HFFc6 (cell line): ENCODE measurements at places on chromosomes 16 and 17. TPM values are rescaled to one million over a fixed set of nuclear protein-coding genes. Genes with fewer than 3 reads are reported as not detected.

GRCh38 chr17:36214918-36215317 is 4.1 kb downstream of the CCL4L2 start:
- H3K27ac ChIP-seq: no peak overlapping the region
- no peak for DNase-seq
- no peaks in the 10 kb centered on the region for H3K4me1 ChIP-seq
- H3K4me3 ChIP-seq: no peak overlapping the region
- peaks cover 4% of the 10 kb centered on the region for H3K27me3 ChIP-seq

- H3K27ac ChIP-seq: no peak overlapping the region
- H3K36me3 ChIP-seq: no peaks in the 10 kb centered on the region
- no peaks in the 10 kb centered on the region for H3K4me1 ChIP-seq
Observed at GRCh38 chr17:69367298-69367697, 40.4 kb upstream of the ABCA5 start.

DNA sequence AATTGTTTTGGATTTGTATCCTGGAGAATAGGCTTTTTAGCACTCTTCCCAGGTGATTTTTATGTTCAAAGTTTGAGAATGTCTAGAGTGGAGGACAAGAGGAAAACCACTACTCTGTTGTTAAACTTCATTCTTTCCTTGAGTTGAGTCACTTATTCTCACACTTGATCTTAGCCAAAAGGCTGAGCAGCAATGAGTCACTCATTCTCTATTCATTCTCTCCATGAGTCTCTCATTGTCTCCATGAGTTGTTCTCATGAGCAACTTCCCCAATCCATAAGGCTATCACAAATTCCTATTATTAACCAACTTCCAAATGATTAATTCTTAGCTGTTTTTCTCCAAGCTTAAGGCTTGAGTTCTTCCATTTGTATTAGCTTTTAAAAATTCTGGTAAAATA is 1393.3 kb downstream of the CDH8 start:
- H3K27ac ChIP-seq: no peak overlapping the region
- H3K4me3 ChIP-seq: no peak overlapping the region
- no peaks in the 10 kb centered on the region; the same call in 1 of the 2 replicates for H3K27me3 ChIP-seq
- H3K4me1 ChIP-seq: no peaks in the 10 kb centered on the region
- no peak for DNase-seq
- no peaks in the 10 kb centered on the region for H3K36me3 ChIP-seq

GRCh38 chr17:6487251-6488007 is 43.2 kb downstream of the PIMREG start:
- no peak overlapping the region for H3K4me3 ChIP-seq
- no peak overlapping the region for H3K27ac ChIP-seq
- no peaks in the 10 kb centered on the region for H3K36me3 ChIP-seq
- DNase-seq: no peak

GRCh38 chr16:56261656-56262055 is 70.4 kb downstream of the GNAO1 start:
- DNase-seq: no peak
- no peaks in the 10 kb centered on the region; the same call in 1 of the 2 replicates for H3K4me1 ChIP-seq
- peaks cover 32% of the 10 kb centered on the region for H3K27me3 ChIP-seq
- H3K4me3 ChIP-seq: no peak overlapping the region

DNA sequence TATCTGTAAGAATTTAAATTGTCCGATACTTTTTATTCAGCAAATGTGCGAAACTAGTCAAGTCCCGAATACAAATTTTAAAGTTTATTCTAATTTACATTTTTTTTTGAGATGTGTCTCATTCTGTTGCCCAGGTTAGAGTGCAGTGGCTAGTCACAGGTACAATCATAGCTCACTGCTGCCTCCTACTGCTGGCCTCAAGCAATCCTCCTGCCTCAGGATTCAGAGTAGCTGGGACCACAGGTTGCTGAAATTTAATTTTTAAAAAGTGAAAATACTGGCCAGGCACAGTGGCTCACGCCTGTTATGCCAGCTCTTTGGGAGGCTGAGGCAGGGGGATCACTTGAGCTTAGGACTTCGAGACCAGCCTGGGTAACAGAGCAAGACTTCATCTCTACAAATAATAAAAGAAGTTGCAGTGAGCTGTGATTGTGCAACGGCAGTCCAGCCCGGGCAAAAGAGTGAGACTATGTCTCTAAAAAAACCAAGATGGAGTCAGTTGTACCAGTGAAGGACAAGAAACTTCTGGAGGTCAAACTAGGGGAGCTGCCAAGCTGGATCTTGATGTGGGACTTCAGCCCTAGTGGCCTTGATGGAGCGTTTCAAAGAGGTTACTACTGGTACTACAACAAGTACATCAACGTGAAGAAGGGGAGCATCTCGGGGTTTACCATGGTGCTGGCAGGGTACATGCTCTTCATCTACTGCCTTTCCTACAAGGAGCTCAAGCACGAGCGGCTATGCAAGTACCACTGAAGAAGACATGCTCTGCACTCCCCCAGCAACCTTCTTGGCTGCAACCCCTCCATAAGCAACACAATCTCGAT is 5.6 kb downstream of the POLG2 start:
- DNase-seq: no peak
- H3K27ac ChIP-seq: no peak overlapping the region; the same call in 1 of the 2 replicates
- H3K27me3 ChIP-seq: peaks cover 8% of the 10 kb centered on the region
- H3K36me3 ChIP-seq: peaks cover 24% of the 10 kb centered on the region; the same call in 1 of the 2 replicates
- no peak overlapping the region for H3K4me3 ChIP-seq
- peaks cover 20% of the 10 kb centered on the region for H3K4me1 ChIP-seq

- peaks cover 1% of the 10 kb centered on the region; the same call in 1 of the 2 replicates for H3K27me3 ChIP-seq
- peak overlapping the region; percentile 76 for H3K27ac ChIP-seq
- peaks cover 22% of the 10 kb centered on the region for H3K4me1 ChIP-seq
- H3K36me3 ChIP-seq: peaks cover 7% of the 10 kb centered on the region
Observed at GRCh38 chr16:2919511-2920255, 8.0 kb downstream of the FLYWCH1 start.

- H3K27me3 ChIP-seq: no peaks in the 10 kb centered on the region
- no peak overlapping the region for H3K4me3 ChIP-seq
- DNase-seq: no peak
- no peaks in the 10 kb centered on the region for H3K4me1 ChIP-seq
- H3K27ac ChIP-seq: no peak overlapping the region
- no peaks in the 10 kb centered on the region for H3K36me3 ChIP-seq
Observed at GRCh38 chr16:77183137-77183536, 7.9 kb upstream of the MON1B start.

KRT33A gene
- not detected in 3 replicates for total RNA-seq

GRCh38 chr16:49129935-49130334 is 151.7 kb downstream of the CBLN1 start:
- no peak overlapping the region for H3K27ac ChIP-seq
- H3K36me3 ChIP-seq: no peaks in the 10 kb centered on the region
- H3K4me3 ChIP-seq: no peak overlapping the region
- DNase-seq: no peak
- H3K4me1 ChIP-seq: no peaks in the 10 kb centered on the region
- no peaks in the 10 kb centered on the region for H3K27me3 ChIP-seq

DNA sequence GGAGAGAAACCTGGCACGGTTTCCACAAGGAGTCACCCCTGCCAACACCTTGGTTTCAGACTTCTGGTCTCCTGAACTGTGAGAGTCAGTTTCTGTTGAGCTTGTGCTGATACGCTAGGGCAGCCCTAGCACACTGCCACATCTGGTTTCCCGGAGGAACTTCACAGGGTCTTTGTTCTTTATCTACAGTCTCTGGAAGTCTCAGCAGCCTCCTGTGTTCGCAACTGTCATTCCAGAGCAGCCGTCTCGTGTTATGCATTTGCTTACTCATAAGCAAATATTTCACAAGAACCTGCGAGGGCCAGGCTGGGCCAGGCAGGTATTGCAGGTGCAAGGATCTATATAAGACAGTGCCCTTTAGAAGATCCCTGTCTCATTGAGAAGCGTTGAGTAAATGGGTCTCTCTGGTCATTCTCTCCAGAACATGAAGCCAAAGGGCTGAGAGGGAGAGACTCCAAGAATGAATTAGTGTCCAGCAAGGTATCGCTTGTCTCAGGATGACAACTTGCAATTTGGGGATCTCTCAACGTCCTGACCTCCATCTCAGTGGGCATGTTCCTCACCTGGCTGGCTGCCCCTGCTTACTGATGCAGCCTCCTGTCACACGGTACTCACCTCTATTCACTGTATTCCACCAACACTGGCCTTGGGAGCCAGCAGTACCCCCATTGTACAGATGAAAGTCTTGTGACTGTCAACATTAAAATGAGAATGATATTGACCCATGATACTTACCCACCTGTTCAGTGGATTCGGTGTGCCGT is 141.2 kb downstream of the WWOX start:
- no peak for DNase-seq
- H3K27me3 ChIP-seq: no peaks in the 10 kb centered on the region; the same call in 1 of the 2 replicates
- peaks cover 7% of the 10 kb centered on the region; the same call in 1 of the 2 replicates for H3K36me3 ChIP-seq

DNA sequence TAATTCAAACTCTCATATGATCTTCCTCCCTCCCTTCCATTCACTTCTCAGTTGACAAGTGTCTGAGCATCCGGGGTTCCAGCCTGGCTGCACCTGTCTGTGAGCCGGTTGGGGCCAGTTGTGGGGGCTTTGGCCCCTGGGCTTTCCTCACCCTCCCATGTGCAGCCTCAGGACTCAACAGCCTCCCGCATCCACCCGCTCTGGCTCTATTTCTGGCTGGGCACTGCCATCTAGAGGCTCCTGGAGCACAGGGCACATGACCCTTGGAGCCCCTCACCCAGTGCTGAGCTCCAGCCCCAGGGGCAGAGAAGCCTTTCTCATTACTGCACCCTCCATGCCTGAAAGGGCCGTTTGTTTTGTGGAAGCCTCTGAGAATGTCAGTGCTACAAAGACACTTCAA is 43.3 kb downstream of the HAPSTR1 start:
- no peak overlapping the region for H3K4me3 ChIP-seq
- DNase-seq: peak; percentile 21
- H3K36me3 ChIP-seq: peaks cover 4% of the 10 kb centered on the region; the same call in 1 of the 2 replicates
- H3K27me3 ChIP-seq: peaks cover 1% of the 10 kb centered on the region
- H3K4me1 ChIP-seq: peaks cover 21% of the 10 kb centered on the region

- no peak for DNase-seq
- H3K4me1 ChIP-seq: peaks cover 11% of the 10 kb centered on the region
- H3K4me3 ChIP-seq: no peak overlapping the region
- H3K36me3 ChIP-seq: peaks cover 25% of the 10 kb centered on the region
Observed at GRCh38 chr17:64187093-64187895, 57.4 kb upstream of the ERN1 start.

GUCY2D gene
- total RNA-seq: not detected in 2 replicates

DNA sequence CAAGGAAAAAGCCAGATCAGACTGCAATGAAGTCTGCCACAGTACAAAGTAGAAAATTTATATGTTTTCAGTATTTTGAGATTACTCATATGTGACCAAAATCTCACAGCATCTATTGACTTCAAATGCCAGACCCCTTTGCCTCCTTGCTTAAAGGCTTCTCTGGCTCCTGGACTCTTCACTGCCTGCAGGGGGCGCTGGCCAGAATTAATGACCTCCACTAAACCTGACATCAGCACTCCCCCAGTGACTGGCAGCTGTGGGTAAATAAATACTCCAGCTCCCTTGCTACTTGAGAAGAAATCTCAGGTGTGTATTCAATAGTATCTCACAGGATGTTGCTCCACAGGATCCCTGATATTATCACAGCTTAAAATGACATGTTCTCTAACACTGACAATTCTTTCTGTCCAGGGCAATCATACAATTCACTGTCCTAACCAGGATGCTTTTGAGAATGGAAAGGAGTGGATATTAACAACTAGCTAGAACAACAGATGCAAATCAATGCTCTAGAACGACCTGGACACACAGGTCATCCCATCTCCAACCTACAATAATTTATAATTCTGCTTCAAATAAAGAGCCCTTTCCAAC is 4.0 kb downstream of the BECN1 start:
- H3K4me1 ChIP-seq: peaks cover 53% of the 10 kb centered on the region
- DNase-seq: peak; percentile 56
- H3K27ac ChIP-seq: peak overlapping the region; percentile 55
- H3K4me3 ChIP-seq: no peak overlapping the region
- peaks cover 2% of the 10 kb centered on the region for H3K27me3 ChIP-seq
- peaks cover 54% of the 10 kb centered on the region for H3K36me3 ChIP-seq

GRCh38 chr17:32331243-32332040 is 10.5 kb downstream of the C17orf75 start:
- H3K4me1 ChIP-seq: peaks cover 36% of the 10 kb centered on the region
- H3K4me3 ChIP-seq: no peak overlapping the region
- H3K36me3 ChIP-seq: peaks cover 13% of the 10 kb centered on the region
- no peaks in the 10 kb centered on the region for H3K27me3 ChIP-seq
- no peak overlapping the region for H3K27ac ChIP-seq

DNA sequence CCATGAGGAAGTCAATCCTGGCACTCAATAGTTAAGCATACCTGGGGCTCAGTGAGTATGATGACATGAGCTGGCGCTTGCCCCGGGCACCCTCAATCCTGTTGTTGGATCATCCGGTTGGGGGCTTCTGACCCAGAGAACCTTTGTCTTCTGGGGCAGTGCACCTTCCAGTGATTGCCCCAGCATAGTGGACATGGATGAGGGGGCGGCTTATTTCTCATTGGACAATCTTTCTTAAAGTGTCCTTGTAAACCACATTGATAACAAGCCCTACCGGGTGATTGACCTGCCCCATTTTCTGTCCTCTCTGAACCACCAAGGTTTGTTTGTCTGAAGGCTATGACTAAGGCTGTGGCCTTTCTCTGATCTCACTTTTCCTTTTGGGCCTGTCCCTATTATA is 18.2 kb downstream of the IGSF6 start:
- H3K27ac ChIP-seq: no peak overlapping the region
- H3K4me3 ChIP-seq: no peak overlapping the region
- H3K4me1 ChIP-seq: peaks cover 60% of the 10 kb centered on the region
- peaks cover 41% of the 10 kb centered on the region for H3K36me3 ChIP-seq
- no peaks in the 10 kb centered on the region for H3K27me3 ChIP-seq
- no peak for DNase-seq

DNA sequence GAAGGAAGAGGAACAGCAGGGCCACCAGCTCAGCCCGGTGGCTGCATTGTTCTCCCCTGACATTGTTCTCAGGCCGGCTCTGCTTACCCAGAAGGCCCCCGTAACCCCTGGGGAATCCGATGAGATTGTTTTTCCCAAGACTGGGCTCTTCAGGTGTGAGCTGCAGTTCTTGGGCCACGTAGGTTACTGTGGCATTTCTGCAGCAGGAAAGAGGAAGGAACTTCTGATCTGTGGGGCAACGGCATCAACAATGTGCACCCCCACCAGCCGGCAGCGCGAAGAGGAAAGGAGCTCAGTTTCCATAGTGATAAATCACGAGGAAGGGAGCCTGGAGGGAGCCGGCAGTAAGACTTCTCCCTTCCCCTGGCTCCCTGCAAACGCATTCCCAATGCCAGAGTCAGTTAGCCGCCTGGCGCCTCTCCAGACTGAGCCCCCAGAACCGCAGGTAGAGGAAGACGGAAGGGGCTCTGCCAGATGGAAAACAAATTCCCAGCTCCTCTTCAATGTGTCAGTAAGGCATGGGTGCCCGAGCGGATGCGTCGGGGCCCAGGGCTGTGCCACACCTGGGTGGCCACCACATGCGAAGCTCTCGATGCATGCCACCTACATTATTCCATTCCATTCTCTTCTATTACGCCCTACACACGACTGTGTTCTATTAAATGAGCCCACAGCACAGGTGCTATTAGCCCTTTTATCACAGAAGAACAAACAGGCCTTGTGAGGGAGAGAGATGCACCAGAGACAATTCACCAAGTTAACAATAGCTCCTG is 21.5 kb upstream of the PECAM1 start:
- DNase-seq: no peak
- H3K4me1 ChIP-seq: peaks cover 10% of the 10 kb centered on the region
- H3K36me3 ChIP-seq: no peaks in the 10 kb centered on the region
- peak overlapping the region; percentile 29; the same call in 1 of the 2 replicates for H3K4me3 ChIP-seq
- no peaks in the 10 kb centered on the region; the same call in none of the 2 replicates for H3K27me3 ChIP-seq
- H3K27ac ChIP-seq: no peak overlapping the region

DRC3 gene
- total RNA-seq: 0.66 to 1.2 TPM (median 0.74 TPM) in 3 replicates

GRCh38 chr17:17506181-17506741 is 10.1 kb upstream of the RASD1 start:
- peaks cover 15% of the 10 kb centered on the region for H3K27me3 ChIP-seq
- no peak overlapping the region for H3K27ac ChIP-seq
- no peak for DNase-seq
- H3K36me3 ChIP-seq: no peaks in the 10 kb centered on the region; the same call in 1 of the 2 replicates
